ENCODE measurements at places on chromosomes 11 and 22.

DNA sequence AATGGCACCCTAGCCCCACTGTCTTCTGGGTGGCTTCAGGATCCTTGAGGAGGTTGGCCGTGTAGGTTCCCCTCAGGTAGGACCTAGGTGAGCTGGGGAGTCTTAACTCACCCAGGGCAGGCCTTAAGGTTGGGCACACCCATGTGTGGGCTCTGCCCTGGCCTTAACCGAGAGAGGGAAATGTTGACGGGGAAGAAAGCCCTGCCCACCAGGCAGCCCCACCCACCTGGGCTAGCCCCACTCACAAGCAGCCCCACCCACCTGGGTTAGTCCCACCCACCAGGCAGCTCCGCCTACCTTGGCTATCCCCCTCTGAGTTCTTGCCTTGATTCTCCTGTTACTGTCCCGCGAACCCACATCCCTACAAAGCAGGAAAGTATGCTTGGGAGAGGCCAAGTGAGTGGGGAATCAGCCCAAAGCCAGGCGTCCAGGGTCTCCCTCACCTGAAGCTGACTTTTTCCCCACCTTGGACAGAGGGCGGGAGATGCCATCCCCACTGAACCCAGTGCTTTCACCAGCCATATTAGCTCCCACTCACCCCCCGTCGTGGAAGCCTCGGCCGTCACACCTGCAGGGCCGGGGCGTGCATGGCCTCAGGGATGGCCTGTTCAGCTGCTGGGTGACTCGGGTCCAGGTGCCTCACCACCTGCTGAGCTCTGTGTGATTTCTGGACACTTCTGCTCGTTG lies at the start of gene MYEOV:
TSS of gene MYEOV (plus strand) at position 337 of the 687 bp plus-strand sequence. CDS start 1,200 bp downstream, outside the sequence.
- DNase-seq = no peak

- DNase-seq = no peak
Observed at GRCh38 chr11:84854498-84854880, 772.7 kb downstream of the DLG2 start.

DNA sequence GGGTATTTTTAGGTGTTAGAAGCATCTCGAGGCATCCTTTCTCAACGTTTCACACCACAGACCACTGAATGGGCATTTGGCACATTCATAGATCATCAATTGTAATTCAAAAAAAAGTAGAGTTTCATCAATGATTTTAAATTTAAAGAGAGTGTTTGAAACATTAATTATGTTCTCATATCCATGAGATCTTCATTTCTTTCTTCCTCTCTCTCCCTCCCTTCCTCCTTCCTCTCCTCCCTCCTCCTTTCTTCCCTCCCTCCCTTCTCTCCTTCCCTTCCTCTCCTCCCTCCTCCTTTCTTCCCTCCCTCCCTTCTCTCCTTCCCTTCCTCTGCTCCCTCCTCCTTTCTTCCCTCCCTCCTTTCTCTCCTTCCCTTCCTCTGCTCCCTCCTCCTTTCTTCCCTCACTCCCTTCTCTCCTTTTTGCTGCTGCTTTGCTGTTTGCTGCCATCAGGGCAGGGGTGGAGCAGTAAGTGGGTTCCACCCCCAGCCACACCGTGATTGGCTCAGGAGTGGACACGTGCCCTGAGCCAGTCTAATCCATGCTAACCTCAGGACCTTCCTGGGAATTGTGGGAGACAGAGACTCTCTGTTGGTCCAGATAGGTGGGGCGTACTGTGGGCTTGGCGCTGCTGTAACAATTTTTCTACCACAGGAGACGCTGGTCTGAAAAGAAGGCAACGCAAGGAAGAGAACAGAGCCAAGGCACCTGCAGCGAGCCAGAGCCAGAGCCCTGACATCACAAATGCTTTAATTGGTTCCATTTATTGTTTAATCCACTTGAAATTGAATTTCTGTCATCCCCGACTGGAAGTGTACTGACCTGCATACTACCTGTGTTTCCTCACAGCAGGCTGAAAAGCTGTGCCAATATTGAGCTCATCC lies 33.7 kb upstream of the APOBEC3A start:
- no peak for DNase-seq

- DNase-seq = no peak
Observed at GRCh38 chr11:130522284-130522961, 74.0 kb downstream of the ADAMTS15 start.

GRCh38 chr11:77131560-77131959 lies 3.5 kb downstream of the MYO7A start:
- DNase-seq = no peak

- no peak for DNase-seq
Observed at GRCh38 chr11:33388793-33389525, 131.8 kb downstream of the HIPK3 start.

- no peak for DNase-seq
Observed at GRCh38 chr11:69409812-69410645, 71.4 kb upstream of the LINC01488 start.

- no peak for DNase-seq
Observed at GRCh38 chr22:23698094-23698493, 7.3 kb downstream of the RGL4 start.
